ENCODE measurements at places on chromosomes 5 and 9.
A peak's percentile ranks its signal among the peaks of the same experiment; 100 is the strongest.

GRCh38 chr9:2622461-2623287 is 1.1 kb downstream of the VLDLR start:
- no peak for DNase-seq

GRCh38 chr9:129612123-129612522 is 8.8 kb downstream of the C9orf50 start:
- DNase-seq, result no peak

DNA sequence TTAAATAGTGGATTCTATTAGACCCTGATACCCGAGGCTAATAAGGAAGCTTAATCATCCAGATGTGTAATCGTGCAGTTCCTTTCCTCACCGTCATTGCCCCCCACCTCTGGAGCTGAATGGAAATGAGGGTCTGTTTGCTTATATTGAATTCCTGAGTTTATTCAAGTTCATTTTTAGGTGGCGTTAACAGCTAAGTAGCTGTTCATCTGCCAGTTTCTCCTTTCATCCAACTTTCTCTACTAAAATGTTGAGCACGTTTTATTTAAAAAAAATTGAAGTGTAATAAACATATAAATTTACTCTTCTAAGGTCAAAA is 291.0 kb downstream of the DOCK8 start:
- DNase-seq, result no peak

DNA sequence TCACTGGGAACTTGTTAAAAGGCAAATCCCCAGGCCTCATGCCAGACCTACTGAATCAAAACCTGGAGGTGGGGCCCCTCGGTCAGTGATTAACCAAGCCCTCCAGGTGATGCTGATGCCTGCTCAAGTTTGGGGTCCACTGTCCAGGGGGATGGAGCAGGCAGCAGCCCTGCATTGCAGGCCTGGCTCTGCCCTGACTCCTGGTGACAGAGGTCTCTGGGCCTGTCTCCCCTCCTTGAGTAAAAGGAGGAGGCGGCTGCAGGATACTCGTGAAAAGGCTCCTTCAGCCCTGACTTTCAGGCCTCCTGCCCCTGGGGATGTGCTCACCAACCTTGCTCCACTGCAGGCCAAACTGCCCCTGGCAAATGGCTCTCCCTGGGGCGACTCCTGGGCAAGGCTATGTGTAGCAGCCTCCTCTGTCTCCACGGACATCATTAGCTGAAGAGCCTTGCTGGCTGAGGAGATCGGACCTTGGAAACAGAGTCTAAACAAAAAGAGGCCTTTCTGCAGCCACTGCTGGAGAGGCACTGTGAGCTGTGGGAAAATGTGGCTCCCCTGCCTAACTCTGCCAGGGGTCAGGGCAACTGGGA is 134.8 kb upstream of the ALDH1B1 start:
- no peak for DNase-seq

GRCh38 chr5:168607946-168608345 is 28.8 kb upstream of the PANK3 start:
- DNase-seq, result no peak

- peak; percentile 43 for DNase-seq
Observed at GRCh38 chr9:21993893-21994555, at the start of gene CDKN2A. Gene CDKN2A (minus strand): TSS chr9:21994392.

Measured in activated effector memory CD4-positive, alpha-beta T cell treated with Interleukin-2 at 50 U/mL for 16 hours (primary cell).